ELF-1 (cell line): ENCODE measurements at places on chromosomes 1 and 21.
A peak's percentile ranks its signal among the peaks of the same experiment; 100 is the strongest.

- no peak for DNase-seq
Observed at GRCh38 chr1:172421974-172422604, 1.6 kb downstream of the C1orf105 start.

DNA sequence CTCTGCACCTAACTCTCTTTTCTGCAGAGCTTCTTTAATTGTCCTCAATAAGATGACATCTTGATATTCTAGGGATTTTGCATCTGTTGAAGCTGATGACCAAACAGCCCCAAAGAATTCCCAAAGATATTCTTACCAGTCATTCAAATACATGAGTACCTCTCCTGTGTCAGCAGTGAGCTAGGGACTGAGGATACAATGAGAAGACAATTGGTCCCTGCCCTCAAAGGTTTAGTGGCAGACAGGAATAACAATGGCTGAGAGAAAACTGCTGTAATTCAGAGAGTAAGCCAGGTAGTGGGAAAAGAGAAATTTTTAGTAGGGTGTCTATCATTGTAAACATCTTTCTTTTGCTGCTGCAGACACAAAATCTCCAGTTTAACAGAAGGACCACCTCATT, 5.9 kb downstream of the MCOLN3 start:
- no peak for DNase-seq

DNA sequence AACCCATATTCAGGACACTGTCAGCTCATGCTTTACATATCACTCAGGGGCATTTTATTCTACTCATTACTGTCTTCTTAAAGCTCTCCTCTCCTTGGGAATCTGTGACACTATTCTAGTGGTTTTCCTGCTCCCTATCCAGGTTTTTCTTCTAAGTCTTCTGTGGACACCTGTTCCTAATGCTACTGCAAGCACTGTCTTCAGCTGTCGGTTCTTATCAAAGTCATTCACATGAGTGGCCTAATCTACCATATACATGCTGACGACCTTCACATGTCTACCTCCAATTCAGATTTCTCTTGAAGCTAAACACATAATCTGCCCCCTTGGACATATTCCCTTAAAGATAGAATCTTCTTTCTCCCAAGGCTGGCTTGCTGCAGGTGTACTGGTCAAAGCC, 39.8 kb upstream of the PRRX1 start:
- no peak for DNase-seq

DNA sequence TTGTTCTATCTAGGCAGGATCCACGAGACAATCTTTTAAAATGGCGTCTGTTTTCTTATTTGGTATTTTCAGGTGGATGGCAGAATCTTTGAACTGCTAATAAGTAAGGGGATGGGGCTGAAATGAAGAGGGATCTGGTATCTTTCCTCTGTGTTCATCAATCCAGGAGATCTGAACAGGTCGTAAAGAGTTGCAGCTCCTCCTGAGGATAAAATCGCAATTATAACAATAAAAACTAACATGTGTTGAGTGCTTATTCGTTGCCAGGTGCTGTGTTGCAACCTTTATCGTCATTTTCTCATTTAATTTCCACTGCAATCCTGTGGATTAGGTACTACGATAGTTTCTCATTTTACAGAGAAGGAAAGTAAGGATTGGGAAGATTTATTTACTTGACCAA, 134.6 kb upstream of the DPYD start:
- DNase-seq: no peak

DNA sequence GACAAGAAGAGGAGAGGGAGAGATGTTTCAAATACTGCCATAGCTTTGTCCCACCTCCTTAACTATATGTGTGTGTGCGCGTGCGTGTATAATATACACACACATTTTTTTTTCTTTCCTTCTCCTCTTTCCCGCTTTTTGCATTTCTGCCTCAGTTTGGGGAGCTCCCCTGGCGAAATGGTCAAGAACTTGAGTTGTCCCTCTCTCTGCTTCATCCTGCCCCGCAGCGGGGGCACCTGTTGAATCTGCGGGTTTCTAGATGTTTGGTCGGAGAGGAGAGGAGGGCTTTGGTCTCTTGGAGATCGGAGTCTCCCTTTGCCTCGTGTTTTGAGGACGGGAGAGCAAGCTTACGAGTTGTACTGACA, 504 bp downstream of the SCCPDH start:
- DNase-seq: no peak

- no peak for DNase-seq
Observed at GRCh38 chr1:230185076-230186001, 118.3 kb downstream of the GALNT2 start.

DNA sequence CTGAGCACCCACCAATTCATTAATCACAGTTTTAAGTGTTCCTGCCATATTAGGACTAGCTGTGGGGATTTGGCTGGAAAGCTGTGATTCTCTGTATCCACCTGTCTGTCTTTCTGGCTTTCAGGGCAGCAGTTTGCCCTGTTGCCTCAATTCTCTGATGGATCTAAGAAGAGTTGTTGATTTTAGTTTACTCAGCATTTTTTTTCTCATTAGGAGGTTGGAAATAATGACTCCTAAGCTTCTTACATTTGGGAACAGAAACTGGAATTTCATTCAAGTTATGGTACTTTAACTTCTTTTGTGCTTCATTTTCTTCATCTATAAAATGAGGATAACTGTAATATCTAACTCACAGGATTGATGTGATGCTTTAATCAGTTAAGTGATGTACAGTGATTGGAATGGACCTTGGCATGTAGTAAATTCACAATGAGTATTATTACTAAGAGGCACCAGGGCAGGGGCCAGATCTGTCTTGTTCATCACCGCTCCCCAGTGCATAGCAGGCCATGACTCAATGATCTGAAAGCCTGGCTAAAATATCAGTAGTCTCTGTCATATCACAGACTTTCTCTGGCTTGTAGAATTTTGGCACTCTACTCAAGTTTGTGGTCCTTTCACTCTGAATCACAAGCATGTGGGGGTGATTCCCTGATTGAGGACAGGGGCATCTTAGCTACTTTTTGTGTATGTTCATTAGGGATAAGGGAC, 51.4 kb upstream of the GREM2 start:
- DNase-seq: no peak

GRCh38 chr1:204802401-204803175, 68.1 kb upstream of the NFASC start:
- no peak for DNase-seq

- DNase-seq: peak; percentile 69
Observed at GRCh38 chr21:44304877-44305293, 5.0 kb downstream of the PFKL start.

GRCh38 chr1:61220536-61220935, 138.2 kb downstream of the NFIA start:
- DNase-seq: no peak

DNA sequence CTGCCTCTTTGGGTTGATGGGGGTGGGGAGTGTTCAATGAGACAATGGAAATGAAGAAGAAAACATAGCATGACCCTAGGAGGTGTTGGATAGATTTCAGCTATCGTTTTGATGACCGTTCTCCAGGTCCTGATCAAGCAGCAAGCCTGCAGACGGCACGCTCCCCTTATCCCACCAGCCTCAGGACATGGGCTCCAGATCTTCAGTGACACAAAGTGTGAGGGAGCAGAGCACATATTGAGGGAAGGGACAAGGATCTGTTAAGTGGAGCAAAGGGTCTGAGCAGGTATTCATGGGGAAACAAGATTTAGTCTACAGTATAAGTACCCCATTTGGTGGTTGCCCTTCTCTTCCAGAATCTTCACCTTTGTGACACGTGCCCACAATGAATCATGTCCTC, 4.7 kb downstream of the SPRR5 start:
- no peak for DNase-seq

GRCh38 chr1:181656491-181656890, 173.2 kb downstream of the CACNA1E start:
- no peak for DNase-seq

DNA sequence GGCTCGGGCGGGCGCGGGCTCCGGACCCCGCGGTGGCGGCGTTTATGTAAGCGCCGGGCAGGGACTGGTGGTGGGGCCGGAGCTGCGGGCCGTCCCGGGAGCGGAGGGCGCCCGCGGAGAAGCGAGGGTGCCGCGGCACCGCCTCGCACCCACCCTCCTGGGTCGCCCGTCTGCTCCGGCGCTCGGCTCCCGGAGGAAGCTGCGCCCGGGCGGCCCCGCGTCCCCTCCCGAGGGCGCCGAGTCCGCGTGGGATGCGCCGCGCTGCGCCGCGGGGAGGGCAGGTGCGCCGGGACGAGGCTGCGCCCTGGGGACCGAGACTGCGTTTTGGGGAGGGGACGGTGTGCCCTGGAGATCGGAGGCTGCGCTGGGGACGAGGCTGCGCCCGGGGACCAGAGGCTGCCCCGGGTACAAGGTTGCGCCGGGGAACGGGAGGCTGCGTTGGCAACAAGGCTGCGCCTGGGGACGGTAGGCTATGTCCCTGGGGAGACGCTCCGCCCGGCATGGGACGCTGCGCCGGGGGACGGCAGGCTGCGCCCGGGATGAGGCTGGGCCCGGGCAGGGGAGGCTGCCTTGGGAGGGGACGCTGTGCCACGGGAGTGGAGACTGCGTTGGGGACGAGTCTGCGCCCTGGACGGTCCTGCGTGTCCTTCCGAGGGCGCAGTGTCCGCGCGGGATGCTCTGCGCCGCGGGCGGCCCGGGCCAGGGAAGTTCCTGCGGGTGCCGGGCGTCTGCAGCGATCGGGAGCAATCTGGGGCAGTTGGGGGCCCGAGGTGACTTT, 627 bp downstream of the ADARB1 start:
- DNase-seq: peak; percentile 59

GRCh38 chr1:13916530-13916929, 216.5 kb downstream of the PRDM2 start:
- no peak for DNase-seq

- no peak for DNase-seq
Observed at GRCh38 chr1:184686540-184686939, 68.1 kb downstream of the EDEM3 start.

DNA sequence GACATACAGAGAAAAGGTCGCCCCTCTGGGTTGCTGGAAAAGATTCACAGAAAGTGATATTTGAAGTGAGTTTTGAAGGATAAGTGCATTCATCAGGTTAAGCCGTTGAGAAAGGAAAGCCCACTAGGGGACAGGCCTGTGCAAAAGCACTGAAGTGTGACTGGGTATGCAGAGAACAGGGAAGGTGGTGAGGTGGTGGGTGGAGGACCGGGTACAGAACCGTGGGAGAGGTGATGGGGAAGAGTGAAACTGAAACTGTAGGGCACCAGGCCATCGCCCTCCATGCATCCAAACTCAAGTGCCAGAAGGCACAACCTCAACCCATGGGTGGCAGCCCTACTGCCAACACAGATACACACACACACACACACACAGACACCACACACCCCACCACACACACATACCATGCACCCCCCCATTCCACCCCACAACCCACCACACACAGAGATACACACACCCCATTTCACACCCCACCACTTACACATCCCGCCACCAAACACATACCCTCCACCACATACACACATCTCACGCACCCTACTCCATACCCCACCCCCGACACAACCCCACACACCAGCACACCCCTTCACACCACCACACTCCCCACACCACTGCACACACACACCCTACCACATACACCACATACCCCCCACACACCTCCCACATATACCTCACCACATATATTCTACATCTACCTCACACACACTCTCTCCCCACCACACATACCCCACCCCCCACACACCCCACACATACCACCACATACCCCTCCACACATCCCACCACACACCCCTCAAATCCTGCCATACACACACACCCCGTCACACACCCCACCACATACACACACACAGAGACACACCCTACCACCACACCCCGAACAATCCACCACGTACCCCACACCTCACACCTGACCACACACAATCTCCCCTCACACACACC, 59.0 kb downstream of the TSEN15 start:
- DNase-seq: no peak

DNA sequence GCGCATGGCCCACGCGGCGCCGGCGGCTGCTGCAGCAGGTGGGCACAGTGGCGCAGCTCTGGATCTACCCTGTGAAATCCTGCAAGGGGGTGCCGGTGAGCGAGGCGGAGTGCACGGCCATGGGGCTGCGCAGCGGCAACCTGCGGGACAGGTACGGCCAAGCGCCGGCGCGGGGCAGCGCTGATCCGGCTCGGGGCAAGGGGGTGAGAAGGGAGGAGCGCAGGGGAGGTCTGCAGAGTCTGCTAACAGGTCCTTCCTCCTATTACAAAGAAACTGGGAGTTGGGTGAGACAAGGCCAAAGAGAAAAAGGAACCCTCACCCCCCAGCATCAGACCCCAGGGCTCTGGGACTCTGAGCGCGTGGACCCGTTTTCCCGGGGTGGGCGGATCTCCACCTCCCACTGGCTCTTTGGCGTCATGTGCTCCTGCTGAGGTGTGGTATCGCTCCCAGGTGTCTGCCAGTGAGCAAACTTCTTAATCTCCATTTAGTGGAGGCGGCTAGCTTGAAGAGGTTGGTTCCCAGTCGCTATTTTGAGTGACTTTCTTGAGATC, 431 bp downstream of the MTARC1 start:
- DNase-seq: peak; percentile 79

DNA sequence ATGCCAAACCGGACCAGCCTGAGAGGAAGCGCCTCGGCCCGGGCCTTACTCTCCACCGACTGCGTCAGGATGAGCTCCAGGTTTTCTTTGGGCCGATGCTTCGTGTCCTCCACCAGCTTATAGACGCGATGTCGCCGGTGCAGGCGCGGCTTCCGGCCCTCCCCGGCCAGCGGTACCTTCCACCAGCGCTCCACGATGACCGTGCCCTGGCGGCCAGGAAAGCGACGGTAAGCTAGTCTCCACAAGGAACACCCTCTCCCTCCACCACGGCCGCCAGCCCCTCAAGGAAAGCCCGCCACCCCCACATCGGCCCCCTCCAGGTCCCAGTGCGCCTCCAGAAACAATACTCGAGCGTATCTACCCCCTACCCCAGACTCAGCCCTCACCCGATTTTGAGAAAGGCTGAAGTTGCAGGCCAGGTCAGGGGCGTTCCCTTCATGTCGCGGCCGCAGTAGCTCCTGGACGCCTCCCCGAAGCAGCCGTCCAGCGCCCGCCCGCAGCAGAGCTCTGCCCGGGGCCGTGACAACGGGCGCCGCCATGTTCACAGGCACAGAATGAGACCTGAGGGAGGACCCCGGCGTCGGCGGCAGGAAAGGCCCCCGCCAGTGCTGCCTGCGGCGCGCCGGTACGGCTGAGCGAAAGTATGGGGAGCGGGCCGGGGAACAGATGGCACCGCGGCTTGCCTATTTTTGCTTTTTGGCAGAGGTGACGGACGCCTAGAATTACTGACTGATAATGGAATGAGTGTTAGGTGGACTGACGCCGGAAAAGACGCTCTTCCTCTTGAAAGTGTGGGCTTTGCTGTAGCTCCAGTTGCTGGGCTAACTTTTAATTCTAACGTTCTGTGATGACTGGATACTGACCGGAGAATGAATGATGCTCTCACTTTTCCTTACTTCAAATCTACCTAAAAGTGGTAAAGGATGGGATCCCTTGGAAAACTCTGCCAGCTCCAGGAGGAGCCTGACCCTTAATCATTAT, at the start of gene MRPL9:
TSS of gene MRPL9 (minus strand) at position 556 of the 981 bp plus-strand sequence. CDS start at position 539, 17 bp downstream.
- peak; percentile 86 for DNase-seq

- no peak for DNase-seq
Observed at GRCh38 chr1:201656311-201657032, 117.5 kb downstream of the NAV1 start.

GRCh38 chr1:219085988-219086387, 87.7 kb upstream of the LYPLAL1 start:
- no peak for DNase-seq

GRCh38 chr1:5415606-5416005, 576.6 kb downstream of the NPHP4 start:
- DNase-seq: peak; percentile 81

GRCh38 chr21:24112020-24112419, 1495.3 kb downstream of the MRPL39 start:
- no peak for DNase-seq

GRCh38 chr1:36095760-36096405, 7.2 kb downstream of the ADPRS start:
- DNase-seq: no peak
